ENCODE measurements at places on chromosomes 3 and 15.

DNA sequence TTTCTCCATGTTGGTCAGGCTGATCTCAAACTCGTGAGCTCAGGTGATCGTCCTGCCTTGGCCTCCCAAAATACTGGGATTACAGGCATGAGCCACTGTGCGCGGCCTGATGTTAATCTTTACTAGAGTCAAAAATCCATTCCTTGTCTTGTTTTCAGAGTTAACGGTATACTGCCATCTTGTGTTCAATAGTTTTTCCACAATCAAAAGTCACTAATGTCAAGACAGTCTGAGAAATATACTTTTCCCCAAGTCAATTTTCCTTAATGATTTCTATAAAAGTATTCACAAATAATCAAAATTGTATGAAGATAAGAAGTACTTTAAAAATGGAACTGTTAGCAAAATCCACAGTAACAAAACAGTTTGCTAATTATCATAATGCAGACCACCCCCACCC, 8.5 kb downstream of the CRBN start:
- peak; percentile 43 for DNase-seq

GRCh38 chr15:67753891-67754290, 71.4 kb upstream of the SKOR1 start:
- no peak for DNase-seq

DNA sequence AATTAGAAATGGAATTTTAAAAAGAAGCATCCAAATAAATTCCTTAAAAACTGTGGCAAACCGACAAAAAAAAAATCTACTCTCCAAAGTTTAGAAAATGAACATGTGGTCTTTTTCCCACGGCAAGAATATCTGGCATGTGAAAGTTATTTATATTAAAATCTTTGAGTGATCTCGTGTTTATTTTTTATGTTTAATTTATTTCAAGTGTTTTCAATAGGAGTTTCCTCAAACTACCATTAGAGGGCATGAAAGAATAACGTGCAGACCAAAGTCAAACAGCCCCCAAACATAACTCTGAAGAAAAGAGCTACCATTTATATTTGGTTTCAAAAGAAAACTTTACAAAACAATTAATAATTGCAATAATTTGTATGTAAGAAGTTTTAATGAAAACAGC, 286.4 kb downstream of the ZIC4 start:
- DNase-seq = peak; percentile 65

- no peak for DNase-seq
Measured at GRCh38 chr3:78781351-78781750, 986.4 kb downstream of the ROBO1 start.
